AG09319 (cell line): ENCODE measurements at places on chromosomes 7 and 10.

GRCh38 chr10:12644380-12645144 is 295.2 kb downstream of the CAMK1D start:
- no peak for DNase-seq

- no peak for DNase-seq
Observed at GRCh38 chr10:32952541-32953276, 5.3 kb downstream of the ITGB1 start.

DNA sequence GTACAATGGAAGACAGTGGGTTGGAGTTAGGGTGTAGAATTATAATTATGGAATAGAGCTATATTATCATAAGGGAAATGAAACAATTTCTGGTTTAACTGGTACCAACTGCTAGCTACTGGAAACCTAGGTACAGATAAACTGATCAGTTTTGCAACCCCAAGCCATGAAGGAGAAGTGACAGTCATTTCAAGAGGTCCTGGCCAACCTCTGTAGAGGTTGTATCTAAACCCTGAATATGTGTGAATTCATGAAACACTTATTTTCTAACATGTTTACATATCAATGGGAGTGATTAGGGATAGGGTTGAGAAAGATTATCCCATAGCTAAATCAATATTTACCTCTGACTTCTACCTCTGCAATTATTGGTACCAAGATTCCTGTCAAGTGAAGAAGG is 29.9 kb upstream of the CC2D2B start:
- DNase-seq: no peak

- DNase-seq: no peak
Observed at GRCh38 chr10:59333701-59334100, 28.6 kb downstream of the FAM13C start.

DNA sequence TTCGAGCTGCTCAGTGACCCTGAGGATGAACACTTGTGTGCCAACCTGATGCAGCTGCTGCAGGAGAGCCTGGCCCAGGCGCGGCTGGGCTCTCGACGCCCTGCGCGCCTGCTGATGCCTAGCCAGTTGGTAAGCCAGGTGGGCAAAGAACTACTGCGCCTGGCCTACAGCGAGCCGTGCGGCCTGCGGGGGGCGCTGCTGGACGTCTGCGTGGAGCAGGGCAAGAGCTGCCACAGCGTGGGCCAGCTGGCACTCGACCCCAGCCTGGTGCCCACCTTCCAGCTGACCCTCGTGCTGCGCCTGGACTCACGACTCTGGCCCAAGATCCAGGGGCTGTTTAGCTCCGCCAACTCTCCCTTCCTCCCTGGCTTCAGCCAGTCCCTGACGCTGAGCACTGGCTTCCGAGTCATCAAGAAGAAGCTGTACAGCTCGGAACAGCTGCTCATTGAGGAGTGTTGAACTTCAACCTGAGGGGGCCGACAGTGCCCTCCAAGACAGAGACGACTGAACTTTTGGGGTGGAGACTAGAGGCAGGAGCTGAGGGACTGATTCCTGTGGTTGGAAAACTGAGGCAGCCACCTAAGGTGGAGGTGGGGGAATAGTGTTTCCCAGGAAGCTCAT is 1.1 kb downstream of the DDIT4 start:
- DNase-seq: no peak

- DNase-seq: no peak
Observed at GRCh38 chr7:115477193-115477651, 553.3 kb downstream of the TFEC start.

DNA sequence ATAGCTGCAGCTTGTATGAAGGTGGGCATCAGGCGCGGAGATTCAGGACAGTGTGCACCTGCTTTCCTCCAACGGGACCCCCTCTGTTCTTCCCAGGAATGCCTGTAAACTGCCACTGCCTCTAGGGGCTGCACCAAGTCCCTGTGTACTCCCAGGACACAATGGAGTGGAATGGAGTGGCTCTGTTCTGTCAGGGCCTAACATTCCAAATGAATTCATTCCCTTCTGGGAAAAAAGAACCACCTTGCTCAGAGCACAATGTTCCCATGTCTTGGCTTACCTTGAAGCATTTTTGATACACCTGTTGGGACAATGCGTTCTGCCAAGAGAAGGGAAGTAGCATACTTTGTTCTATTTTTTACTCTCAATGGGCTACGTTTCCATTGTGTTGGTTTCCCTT is 339.4 kb downstream of the FRMD4A start:
- DNase-seq: no peak

DNA sequence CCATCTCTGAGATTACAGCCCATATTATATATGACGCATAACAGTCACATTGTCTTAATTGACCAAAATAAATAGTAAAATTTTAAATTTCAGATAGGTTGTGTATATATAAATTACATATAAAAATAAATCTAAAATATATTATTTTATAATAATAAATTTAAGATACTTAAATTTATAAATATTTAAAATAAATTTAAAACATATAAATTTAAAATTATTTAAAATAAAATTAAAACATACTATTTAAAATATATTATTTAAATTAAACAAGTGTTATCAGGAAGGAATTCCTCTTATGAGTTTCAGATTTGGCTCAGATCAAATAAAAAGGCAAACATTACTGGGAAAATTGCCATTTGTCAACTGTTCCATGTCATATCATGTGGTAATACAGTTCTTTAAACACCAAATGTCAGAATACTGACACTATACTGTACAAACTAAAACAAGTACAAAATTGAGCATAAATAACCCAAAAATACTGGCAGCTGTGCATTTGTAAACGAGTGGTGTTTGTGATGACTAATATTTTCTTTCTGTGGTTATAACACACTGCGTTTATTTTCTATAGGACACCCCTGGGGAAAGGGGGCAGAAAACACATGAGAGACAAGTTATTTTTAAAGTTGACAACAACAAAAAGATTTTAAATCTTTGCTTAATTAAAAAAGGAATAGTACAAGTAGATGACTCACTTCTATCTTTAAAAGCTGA is 71.3 kb upstream of the DGKB start:
- DNase-seq: no peak

DNA sequence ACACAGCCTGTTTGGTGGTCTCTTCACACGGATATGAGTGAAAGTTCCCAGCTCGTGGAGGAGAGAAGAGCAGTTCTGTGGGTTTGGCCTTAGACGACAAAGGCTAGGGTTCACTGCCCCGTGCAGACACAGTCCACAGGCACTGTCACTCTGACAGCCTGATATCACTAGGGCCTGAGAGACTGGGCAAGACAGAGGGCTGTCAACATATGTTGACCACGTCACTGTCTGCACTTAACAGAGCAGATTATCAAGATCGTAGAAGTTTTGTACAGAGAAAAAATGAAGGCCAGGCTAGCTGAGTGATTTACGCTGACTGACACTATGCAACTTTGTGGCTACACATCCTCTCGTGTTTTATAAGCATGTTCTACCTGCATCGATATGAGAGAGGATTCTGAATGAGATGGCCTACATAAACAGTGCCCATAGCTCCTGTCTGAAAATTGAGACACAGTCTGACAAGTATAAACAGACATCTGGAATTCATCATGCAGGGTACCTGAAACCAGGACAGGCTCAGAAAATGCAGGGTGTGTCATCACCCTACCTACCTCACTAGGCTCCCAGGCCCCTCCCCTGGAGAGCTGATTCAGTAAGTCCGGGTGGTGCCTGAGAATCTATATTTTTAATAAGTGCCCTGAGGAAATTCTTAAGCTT is 120.0 kb downstream of the SGMS1 start:
- no peak for DNase-seq

GRCh38 chr7:110962374-110962773 is 128.6 kb upstream of the LRRN3 start:
- no peak for DNase-seq

DNA sequence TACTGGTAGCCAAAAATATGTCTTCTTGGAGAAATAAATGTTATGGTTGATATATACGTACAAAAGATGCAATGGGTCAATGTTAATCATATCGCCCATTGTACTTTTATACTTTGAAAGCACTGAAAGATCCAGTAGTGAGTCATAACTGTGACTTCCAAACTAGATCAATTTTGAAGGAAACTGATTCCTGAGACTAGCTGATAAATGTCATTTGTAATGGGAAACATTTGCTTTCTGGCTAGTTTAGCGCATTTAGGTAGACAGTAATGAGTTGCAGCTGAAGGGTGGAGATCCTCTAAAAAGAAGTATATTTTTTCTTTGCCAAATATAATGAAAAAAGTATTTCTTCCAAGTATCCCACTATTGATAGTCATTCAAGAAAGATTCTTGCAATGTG is 53.5 kb upstream of the ARHGAP21 start:
- peak; percentile 15 for DNase-seq

- DNase-seq: no peak
Observed at GRCh38 chr10:85618841-85619240, 747.8 kb downstream of the GRID1 start.

GRCh38 chr7:108395426-108395825 is 60.8 kb downstream of the NRCAM start:
- no peak for DNase-seq

- DNase-seq: no peak
Observed at GRCh38 chr7:65812281-65812680, 60.6 kb upstream of the VKORC1L1 start.

DNA sequence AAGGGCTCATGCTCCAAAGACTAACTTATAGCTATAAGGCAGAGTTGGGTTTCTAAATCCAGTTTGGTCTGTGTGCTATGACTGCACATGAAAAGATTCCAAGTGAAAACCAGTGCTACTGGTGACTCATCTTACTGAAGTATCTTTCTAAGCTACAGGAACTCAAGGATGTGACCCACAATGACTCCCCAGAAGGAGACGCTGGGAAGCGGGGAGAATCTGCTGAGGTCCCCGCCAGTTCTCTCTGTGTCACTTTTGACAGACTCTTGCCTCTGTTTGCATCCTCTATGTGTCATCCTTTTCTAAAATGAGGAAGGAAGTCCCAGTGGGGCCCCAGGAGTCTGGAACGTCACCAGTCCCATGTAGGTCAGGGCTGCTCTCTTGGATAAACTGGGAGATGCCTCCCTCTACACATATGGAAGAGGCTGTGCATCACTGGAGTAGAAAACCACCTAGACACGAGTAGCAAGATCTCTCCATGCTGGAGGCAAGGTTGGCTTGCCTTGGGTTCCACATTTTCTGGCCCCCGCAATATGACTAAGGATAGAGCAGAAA is 28.8 kb upstream of the GPR26 start:
- DNase-seq: no peak

DNA sequence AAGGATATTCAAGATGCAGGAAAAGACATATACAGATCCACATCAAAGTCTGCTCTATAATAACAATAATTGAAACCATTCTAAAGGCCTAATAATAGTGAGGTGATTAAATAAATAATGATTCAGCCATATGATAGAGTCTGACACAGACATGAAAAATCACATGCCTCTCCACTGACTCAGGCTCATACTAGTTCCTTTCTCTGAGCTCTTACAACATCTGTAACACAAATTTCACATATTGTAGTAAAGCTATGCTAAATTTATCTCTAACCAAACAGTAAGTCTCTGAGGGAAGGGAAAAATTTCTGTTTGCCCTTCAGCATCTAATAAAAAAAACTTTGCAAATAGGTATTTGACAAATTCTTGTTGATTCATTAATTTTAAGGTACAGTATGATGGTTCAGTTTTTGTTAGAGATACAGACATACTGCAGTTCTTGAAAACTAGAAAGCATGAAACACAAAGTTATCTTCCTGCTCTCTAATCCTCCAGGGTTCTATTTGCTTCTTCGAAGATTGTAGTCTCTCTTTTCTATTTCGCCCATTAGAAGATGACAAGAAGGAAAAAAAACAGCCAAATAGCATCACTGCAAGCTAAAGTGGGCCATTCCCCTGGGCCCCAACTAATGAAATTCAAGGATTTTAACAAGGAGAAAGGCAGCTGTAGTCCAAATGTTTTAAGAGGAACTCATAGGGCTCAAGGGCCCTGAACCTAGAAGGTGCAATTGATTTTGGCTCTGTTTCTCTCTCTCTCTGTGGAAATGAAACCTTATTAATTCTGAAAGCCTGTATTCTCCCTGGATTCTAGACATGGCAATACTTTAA is 53.9 kb downstream of the CUBN start:
- DNase-seq: peak; percentile 87

DNA sequence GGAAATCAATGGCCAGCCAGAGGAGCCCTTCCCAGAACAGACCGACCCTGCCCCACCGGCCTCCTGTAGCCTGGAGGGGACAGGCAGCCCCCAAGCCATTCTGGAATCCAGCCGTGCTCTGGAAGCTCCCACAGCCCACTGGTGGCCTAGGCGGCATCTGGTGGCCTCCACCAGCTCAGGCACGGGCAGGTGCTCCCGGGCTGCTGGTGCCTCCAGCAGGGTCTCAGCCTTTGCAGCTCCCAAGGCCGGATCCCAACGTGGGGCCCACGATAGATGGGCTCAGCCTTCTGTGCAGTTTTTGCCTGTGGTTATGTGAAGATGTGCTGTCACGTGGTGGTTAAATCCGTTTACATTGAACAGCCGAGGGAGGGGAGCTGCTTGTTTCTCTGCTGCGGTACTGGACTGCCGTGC is 44.4 kb downstream of the JAKMIP3 start:
- no peak for DNase-seq

GRCh38 chr10:30630571-30630970 is 1.0 kb upstream of the LYZL2 start:
- no peak for DNase-seq

GRCh38 chr10:88057720-88058119 is 194.3 kb downstream of the PTEN start:
- no peak for DNase-seq

DNA sequence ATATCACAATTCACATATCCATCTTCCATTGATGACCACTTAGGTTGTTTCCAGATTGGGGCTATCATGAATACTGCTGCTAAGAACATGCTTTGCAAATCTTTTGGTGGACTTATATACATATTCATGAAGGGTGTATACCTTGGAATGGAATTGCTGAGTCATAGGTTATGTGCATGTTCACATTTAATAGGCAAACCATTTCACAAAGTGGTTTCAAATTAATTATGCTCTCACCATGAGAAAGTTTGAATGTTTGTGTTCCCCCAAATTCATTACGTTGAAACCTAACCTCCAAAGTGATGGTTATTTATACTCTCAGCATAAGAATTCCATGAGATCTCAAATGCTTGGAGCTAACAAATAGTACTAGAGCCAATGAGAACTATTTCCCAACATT is 86.4 kb downstream of the VPS41 start:
- DNase-seq: no peak

DNA sequence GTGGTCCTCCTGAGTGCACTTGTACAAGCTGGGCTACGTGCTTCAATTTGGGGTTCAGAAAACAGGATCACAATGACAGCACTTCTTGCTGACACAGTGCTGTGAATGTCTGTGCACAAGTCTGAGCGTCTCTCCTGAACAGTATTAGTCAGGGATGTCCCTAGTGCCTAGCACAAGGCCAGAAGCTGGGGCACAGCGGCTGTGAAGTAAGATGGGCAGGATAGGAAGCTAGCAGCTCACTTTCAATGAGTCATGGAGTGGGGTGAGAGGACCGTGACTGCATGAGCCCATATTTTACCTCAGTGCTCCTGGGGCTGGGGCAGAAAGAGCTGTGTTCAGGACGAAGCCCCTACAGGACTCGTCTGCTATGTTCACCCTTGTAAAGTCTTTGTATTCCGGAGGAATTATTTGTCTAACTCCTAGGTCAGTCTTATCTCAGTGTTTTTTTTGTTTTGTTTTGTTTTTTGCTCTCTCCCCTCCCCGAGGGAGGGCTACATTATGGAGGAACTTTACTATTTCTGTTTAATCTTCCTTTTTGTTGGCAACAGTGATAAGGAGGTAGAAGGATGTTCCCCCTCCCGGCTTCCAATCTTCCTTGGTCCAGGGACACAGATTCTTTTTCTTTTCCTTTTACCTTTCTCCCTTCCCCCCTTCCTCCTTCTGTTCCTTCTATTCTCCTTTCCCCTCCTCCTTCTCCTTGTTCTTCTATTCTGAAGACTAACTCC is 2.8 kb upstream of the LRMDA start:
- DNase-seq: no peak
